ENCODE measurements at places on chromosomes 1 and 21.

- no peak for DNase-seq
Observed at GRCh38 chr1:9302745-9303524, 10.2 kb downstream of the SPSB1 start.

- no peak for DNase-seq
Observed at GRCh38 chr1:207321790-207322645, 540 bp downstream of the CD55 start.

DNA sequence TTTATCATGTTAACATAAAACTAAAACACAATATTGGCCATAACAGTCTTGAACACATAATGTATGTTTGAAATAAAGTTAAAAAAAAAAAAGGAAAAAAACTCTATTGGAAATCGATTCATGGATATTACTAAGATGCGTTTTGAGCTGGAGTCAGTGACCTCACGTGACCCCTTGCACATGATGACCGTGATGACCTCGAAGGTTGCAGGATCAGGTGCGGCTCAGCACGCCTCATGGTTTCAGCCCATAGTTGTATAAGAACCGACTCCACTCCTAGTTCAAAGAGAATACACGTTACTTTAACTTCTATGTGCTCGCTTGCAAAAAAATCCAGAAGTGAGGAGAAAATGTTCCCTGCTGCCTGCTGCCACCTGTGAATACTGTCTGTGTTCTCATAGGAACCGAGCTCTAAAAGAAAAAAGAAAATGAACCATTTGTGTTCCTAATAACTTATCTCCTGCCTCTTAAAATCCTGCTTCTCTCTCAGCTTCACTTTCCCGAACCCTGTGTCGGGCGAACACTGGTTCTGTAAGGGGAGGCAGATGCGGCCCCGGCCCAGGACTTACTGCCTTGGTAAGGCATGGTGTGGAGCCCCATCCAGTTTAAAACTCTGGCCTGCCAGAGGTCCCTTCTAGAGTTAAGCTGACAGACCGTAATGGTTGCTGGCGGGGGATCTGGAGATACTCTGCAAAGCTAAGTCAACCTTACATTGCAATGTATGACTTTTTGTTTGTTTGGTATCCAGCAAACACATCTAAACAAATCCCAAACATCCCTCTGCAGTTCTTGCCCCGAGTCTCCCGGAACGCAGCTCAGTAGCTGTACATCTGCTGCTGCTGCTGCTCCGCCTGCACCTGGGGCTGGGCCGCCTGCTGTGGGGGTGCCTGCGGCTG, 33.8 kb upstream of the RIPK4 start:
- DNase-seq: no peak

GRCh38 chr1:26923711-26924110, 2.2 kb downstream of the NUDC start:
- no peak for DNase-seq

- DNase-seq: no peak
Observed at GRCh38 chr1:77030401-77031105, 163.3 kb downstream of the ST6GALNAC5 start.

DNA sequence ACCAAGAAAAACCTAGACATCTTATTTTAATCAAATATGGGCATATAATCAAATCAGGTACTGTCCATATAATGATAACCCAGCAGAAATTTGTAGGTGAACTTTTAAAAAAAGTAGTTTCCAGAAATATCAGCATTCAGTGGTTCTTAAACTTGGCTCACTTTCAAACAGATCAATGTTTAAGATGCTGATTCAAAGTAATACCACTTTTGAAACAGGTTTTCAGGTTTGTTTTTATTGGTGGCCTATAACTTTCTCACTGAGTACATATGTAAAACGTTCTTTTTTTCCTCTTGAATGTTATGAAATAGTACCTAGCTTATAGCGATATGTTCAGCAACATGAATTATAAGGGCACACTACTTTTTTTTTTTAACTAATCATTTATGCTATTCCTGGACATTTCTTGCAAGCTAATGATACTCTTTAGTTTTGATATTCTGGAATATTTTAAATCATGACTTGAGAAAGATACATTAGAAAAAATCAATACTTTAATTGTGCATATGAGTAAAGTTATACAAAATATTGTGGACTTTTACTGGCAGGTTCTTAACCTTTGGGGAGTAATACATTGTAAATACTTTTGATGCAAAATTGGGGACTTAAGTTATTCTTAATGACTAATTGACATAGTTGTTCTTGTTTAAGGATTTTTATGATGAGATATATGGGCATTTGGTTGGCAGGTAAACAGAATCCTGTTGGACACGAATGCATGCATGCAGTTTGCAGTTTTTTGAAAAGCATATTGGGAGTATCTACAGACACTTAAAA, 3.0 kb downstream of the NFIA start:
- DNase-seq: no peak

- DNase-seq: no peak
Observed at GRCh38 chr21:36664662-36664990, 34.3 kb upstream of the SIM2 start.

- no peak for DNase-seq
Observed at GRCh38 chr1:30466026-30466425, 257.4 kb downstream of the MATN1 start.
